ENCODE measurements at places on chromosomes 12 and 14.

DNA sequence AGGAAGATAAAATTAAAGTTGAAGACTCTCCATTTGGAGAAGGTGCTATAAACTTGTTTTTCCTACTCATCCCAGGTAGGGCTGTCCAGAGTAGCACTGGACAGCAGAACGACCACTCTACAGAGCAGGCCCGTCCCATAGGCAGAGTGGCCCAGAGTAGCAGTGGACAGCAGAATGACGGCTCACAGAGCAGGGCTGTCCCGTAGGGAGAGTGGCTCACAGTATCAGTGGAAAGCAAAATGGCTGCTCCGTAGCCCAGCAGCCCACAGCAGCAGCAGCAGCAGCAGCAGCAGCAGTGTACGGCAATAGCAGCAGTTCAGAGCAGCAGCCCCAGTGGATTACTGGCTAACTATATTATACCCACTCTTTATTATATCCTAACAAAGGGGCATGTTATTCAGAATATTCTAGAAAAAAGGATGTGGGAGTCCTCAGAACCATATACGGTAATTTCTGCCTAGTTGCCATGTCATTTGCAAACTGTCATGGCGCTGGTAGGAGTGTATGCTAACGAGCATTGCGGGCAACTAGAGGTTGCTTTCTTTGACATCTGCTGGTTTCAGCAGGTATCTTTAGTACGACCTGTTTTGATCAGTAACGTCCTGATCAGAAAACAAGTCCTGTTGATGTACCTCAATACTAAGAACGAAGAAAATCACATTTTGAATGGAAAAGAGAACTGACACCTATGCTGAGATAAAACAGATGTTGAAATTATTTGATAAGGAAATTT, 567.3 kb downstream of the SLC16A7 start:
- no peak for DNase-seq

DNA sequence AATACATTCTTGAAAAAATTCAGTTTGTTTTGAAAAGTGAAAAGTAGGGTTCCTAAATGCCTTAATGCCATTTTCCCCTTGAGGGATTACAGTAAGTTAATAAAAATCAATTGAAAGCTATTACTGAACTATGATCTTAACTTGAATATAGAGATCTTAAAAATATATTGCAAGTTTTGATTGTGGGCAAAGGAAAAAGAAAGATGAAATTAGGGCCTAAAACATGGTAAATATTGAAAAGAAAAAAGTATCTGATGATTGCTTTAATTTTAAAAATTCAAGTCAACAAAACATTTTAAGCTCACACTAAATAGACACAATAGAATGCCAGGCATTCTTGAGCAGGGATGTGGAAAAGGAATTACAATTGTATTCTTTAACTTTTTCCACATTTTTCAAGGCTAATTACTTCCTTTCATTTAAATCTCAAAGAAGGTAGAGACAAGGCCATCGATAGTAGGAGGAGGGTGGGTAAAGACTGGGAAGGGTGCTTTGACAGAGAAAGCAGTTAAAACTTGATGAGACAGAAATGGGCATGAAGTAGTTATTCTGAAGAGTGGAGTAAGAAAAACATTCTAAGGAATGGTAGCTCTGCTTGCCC, 294.4 kb downstream of the NELL2 start:
- DNase-seq: no peak

DNA sequence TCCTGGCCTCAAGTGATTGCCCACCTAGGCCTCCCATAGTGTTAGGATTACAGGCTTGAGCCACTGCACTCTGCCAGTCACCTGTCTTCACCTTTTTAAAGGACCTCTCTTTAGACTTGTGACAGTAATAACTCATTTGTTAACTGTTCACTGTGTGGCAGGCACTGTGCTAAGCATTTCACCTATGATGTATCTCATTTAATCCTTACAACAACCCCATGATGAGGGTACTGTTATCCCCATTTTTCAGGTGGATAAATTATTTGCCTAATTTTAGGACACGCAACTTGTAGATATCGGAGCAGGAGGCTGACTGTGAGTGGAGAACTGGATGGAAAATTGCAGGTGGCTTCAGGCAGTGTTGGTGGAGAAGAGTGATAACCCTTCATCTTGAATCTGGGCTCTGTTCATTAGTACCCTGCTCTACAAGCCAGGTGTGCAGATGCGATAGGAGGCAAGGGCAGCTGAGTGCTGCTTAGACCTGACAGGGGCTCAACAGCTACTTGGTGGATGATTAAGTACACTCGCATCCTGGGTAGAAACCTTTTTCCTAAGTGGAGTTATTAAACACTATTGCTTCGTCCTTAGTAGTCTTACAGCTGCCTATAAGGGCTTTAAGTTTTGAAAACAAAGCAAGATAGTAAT, 2.7 kb downstream of the TCTN1 start:
- DNase-seq: no peak

- DNase-seq: no peak
Observed at GRCh38 chr14:24958271-24958670, 91.7 kb downstream of the STXBP6 start.

DNA sequence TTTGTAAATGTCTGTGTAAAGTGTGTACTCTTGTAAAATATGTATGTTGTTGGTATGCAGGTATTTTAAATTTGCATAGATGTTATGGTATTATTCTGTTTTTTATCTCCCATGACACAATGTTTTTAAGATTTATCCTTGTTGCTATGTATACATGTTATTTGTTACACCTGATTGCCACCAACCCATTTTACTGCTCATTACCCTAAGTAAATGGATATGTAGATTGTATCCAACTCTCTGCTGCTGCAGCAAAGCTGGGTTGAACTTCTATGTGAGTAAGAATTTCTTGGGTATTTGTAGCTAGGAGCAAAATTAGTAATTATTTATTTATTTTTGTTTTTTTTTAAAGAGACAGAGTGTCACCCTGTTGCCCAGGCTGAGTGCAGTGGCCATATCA, 6.2 kb downstream of the APAF1 start:
- no peak for DNase-seq

DNA sequence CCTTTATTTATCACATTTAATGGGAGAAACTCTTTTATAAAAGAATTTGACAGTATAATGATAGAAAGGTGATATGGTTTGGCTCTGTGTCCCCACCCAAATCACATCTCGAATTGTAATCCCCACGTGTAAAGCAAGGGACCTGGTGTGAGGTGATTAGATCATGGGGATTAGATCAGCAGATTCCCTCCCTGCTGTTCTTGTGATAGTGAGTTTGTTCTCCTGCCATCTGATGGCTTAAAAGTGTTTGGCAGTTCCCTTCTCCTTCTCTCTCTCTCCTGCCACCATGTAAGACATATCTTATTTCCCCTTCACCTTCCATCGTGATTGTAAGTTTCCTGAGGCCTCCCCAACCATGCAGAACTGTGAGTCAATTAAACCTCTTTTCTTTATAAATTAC, 1110.3 kb downstream of the FLRT2 start:
- no peak for DNase-seq

- no peak for DNase-seq
Observed at GRCh38 chr12:24853588-24853987, 95.3 kb downstream of the BCAT1 start.

DNA sequence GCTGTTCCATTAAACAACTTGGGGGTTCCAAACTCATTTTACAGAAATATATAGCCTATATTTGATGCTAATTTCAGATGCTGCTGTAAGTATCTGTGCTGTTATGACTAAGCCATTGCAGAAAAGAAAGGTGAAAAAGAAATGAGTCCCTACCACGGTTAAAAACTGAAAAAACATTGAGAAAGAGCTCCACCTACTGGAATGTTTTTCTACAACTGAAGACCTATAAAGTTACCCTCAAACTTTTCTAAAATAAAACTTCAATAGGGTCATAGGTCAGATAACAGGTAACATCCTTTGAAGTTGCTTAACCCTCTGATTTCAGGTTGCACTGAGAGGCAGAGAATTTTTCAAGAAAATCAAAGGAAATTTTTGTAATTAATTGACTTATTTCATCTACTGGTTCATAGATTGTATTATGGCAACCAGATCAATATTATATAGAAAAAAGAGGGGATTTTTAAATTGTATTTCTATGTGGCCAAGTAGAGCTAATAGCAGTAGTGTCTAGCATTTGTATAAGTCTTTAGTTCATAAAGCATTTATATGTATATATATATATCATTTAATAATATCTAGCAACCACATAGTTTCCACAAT, 279.9 kb downstream of the RPS29 start:
- DNase-seq: no peak

GRCh38 chr14:57692671-57693070, 173.2 kb downstream of the SLC35F4 start:
- no peak for DNase-seq

- DNase-seq: no peak
Observed at GRCh38 chr12:93273834-93274564, 103.7 kb upstream of the NUDT4 start.
